Stimulated activated CD4-positive, alpha-beta T cell treated with anti-CD3 and anti-CD28 coated beads, Interleukin-12 subunit alpha, Interleukin-12 subunit beta, amount 100 ng/mL, for 24 hours (primary cell): ENCODE measurements at places on chromosomes 2 and 18.
A peak's percentile ranks its signal among the peaks of the same experiment; 100 is the strongest.

DNA sequence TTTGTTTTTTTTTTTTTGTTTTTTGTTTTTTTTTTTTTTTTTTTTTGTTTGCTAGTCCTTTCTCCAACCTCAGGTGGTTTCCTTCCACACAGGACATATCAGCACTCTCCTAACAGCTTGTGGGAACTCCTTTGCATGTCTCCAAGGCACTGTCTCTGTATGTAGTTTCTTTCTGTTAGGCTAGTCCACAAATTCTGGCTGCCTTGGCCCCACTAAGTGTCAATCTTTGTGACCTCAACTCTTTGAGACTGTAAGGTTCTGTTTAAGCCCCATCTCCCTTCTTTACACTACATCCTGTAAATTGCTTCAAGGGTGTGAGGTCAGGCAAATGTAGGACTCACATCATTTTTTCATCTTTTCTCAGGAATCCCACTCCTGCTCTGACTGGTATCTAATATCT, 85.1 kb downstream of the NCOA1 start:
- no peak for DNase-seq

DNA sequence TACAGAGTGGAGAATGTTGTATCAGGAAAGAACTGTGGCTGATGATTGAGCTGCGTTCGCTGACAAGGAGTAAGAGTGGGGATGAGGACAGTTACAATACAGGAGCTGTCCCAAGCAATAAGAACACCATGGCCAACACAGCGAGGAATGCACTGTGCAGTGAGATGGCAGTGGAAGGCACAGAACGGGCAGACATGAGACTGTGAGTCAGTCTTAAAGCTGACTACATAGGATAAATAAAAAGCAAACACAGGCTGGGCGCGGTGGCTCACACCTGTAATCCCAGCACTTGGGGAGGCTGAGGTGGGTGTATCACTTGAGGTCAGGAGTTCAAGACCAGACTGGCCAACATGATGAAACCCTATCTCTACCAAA, 89.8 kb downstream of the CABYR start:
- DNase-seq: no peak

DNA sequence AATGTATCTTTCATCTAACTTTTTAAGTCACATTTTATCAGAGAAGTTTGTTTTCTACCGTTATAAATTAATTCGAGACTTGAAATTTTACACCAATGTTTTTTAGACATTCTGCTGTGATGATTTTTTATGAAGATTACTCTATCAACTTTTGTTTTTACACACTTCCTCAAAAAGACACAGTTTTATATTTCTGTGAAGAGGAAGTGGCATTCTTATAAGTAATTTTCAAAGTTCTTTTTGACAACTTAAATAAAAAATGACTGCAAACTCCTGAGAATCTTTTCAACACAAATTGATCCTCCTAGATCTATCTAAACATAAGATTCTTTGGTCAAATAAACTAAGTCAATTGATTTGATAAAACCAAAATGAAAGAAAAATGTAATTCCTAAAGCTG, 13.7 kb downstream of the ANKRD44 start:
- DNase-seq: no peak

- no peak for DNase-seq
Observed at GRCh38 chr2:45134014-45134413, 124.8 kb upstream of the SIX2 start.

DNA sequence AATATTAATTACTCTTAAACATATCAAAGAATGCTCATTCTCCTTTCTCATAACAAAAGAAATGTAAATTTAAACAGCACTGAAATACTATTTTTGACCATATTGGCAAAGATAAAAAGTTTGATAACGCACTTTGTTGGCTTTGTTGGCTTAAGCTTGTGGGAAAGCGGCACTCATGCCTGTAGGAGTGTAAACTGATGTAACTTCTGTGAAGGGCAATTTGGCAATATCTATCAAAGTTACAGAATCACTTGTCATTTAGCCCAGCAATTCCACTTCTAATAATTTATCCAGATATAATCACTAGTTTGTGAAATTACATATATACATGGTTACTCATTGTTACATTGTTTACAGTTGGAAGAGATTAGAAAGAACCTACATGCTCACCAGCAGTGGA, 311.8 kb upstream of the STON1 start:
- no peak for DNase-seq

- no peak for DNase-seq
Observed at GRCh38 chr2:203812294-203813221, 55.0 kb upstream of the CTLA4 start.

DNA sequence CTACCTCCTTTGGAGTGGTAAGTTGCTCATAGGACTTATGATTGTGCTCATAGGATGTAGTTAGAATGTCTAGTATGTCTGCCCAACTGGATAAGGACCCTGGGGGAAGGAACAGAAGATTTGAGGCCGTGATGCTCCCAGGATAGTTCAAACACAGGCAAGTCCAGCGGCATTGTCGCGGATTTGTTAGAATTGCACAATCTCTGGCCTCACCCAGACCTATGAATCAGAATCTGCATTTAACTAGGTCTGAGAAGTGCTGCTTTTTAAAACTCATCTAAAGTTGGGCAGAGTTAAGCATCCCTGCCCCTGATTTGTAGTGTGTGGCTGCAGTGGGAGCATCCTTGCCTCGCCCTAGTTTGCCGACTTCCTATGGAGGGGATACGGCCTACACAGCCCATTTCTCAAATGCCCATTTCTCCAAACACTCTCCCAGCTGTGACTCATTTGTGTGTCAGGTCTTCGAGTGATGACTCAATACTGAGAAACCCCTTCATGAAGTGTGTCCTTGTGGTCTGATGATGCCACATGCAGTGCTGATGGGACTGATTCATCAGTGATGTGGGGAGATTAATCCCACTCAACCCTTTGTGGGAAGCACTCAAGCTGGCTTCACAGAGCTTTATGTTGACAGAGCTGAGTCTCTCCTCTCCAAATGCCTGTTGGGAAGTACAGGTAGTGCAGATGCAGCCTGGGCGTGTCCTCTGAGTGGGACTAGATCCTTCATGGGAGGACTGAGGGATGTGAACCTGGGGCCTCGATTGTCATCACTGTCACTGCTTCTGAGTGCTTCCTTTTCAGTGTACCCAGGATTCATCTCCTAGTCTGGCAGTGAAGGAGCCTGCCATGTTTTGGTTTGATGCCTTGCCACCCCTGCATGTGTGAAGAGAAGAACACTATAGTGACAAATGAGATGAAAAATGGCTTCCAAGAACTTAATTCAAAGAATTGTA, 18.7 kb downstream of the SMIM21 start:
- DNase-seq: peak; percentile 2

- DNase-seq: no peak
Observed at GRCh38 chr2:22701561-22702160, 683.3 kb upstream of the KLHL29 start.

GRCh38 chr2:110837446-110838409, 105.4 kb downstream of the ACOXL start:
- DNase-seq: no peak

DNA sequence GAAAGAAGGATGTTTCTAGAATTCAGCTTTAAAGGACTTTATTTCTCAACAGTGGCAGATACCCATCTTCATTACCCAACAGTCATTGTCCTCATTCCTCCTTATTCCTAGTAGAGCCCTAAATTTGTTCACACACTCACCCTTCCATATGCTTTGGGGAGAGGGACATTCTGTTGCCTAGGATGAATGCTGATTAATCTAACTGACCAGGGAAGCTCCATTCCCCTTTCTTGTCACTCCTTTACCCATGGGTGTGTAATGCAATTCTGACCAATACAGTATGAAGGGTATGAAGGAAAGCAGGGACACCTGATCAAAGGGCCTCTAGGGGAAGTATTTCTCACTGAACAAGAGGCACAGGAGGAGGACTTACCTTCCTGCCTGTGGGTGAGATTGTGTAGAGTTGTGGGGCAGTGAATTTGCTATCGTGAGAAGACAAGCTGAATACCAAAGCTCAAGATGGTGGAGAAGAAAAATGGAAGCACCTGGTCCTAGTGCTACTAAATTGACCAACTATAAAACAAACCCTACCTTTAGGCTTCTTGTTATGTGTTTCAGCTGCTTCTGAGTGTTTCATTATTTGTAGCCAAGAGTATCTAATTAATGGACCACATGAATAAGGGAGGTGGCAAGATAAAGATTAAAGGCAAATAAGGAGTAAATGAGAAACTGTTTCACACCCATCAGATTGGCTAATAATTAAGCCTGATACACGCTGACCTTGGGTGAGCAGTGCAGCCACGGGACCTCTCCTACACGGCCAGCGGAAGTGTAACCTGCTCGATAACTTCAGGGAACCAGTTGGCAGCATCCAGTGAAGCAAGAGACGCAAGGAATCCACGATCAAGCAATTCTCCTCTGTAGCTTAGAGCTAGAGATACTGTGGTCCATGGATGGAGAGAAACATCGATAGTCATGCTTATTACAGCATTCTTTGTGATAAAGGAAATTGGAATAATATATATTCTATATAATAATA, 202.3 kb downstream of the MYCN start:
- no peak for DNase-seq

GRCh38 chr2:196176142-196176738, 4.9 kb upstream of the STK17B start:
- peak; percentile 66 for DNase-seq

DNA sequence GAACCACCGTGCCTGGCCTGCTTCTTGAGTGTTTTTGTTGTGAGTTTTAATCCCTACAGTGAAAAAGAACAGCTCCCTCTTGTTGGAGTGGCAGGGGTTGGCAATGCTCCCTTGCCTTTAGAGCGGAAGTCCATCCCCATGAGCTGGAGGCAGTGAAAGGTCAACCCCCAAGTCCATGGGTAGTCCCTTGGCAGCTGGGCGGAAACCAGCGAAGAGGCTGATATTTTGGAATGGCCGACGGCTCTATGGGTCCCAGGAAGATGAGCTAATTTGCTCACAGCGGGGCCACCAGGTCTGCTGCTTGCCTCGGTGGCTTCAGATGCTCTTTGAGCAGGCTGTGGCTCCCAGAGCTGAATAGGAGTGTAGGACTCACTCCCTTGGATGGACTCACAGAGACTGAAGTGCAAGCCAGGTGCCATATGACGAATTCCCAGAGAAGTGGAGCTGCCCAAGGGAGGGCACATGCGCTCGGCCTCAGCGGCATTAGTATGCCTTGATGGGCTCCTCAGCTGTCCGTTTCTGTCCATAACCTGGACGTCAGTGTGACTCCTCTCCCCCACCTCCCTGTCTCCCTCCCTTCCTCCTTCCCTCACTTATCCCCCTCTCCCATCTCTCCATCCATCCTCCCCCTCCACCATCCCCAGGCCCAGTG, 25.4 kb upstream of the RHOB start:
- DNase-seq: no peak

GRCh38 chr18:3815991-3816390, 366.0 kb downstream of the TGIF1 start:
- no peak for DNase-seq

GRCh38 chr2:61421611-61422010, 49.3 kb downstream of the USP34 start:
- no peak for DNase-seq

- DNase-seq: no peak
Observed at GRCh38 chr2:59217360-59217759, 976.2 kb upstream of the FANCL start.
